Stimulated activated CD8-positive, alpha-beta memory T cell treated with anti-CD3 and anti-CD28 coated beads, Interleukin-4, amount 100 ng/mL, for 1 hour (primary cell): ENCODE measurements at places on chromosomes 1 and 21.

GRCh38 chr21:36534656-36535055 is 54.7 kb upstream of the CLDN14 start:
- DNase-seq: no peak

GRCh38 chr1:200184196-200184595 is 156.7 kb downstream of the NR5A2 start:
- DNase-seq: no peak

GRCh38 chr1:109443476-109443875 is 17.2 kb upstream of the PSMA5 start:
- no peak for DNase-seq

- no peak for DNase-seq
Observed at GRCh38 chr1:202806845-202807450, 1.3 kb downstream of the KDM5B start.

DNA sequence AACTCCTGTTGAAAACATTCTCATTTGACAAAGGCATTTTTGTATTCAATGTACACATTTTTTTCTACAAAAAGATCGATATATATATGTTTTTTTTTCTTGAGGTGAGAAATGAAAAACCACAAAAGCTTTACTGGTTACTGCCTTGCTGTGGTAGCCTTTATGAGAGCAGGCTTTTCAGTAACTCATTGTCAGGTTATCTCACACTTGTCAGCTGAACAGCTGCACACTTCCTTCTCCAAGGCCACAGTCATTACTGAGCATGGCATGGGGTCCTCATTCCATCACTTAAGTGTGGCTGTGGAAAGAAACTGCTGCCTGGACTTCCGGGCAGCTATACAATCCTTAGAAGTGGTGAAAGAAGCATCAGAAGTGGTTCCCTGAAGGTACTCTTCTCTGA is 169.3 kb upstream of the ZP4 start:
- no peak for DNase-seq

GRCh38 chr1:43962324-43962723 is 7.5 kb upstream of the DPH2 start:
- no peak for DNase-seq

GRCh38 chr1:28239004-28239403 is 3.1 kb downstream of the ATP5IF1 start:
- DNase-seq: no peak

- no peak for DNase-seq
Observed at GRCh38 chr1:208542309-208542708, 298.1 kb upstream of the PLXNA2 start.

DNA sequence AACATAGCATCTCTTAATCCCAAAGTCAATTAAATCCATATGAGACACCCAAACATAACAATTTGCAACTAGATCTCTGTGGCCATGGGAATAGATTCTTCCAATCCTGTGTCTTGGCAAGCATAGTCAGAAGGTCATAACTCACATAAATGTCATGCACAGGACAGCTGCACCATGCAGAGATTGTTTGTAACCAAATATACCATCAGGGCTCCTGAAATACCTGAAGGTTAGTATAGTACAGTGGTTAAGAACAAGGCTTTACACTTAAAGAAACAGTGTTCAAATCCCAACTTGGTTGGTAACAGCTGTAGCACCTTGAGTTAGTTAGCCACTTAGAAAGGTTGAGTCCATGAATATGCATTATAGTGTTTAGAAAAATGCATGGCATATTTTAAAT is 82.6 kb upstream of the CCDC190 start:
- no peak for DNase-seq

DNA sequence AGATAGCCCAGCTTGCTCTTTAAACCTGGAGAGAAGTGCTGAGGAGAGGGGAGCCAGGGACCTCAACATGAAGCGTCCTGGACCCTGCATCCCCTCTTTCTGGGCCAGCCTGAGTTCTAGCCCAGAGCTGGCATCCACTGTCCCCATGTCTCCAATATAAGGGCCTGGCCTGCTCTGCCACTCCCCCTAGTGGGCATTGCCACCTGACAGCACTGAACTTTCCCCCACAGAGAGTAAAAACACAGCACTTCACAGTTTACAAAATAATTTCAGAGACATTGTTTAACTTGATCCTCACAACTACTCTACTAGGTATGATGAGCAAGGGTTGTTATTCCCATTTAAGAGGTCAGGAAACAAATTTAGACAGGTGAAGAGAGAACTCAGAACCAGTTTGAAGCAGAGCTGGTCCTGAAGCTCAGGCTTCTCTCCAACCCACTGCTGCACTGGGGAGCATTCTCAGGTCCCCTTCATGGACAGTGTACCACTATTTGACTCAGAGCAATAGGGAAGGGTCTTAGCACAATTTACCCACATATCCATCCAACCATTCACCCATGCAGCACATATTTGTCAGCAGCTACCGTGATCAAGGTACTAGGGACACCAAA is 151.2 kb downstream of the DMRTA2 start:
- no peak for DNase-seq

- no peak for DNase-seq
Observed at GRCh38 chr1:204418174-204419063, 6.8 kb upstream of the PPP1R15B start.

DNA sequence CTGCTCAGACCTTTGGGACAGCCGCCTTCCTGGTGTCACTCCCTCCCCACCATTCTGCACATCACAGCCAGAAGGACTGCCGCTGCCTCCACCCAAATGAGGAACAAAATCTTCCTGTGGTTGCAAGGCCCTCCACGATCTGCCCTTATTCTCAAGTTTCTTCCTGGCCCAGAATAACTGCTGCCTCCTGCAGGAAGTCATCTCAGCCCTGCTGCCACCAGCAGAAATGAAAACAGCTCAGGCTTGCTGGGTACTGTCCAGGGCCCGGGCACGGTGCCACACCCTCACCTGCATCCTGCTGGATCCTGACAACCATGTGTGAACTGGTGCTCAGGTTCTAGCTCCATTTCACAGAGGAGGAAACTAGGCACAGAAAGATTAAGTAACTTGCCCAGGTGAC is 2.8 kb downstream of the CLDN19 start:
- DNase-seq: no peak

DNA sequence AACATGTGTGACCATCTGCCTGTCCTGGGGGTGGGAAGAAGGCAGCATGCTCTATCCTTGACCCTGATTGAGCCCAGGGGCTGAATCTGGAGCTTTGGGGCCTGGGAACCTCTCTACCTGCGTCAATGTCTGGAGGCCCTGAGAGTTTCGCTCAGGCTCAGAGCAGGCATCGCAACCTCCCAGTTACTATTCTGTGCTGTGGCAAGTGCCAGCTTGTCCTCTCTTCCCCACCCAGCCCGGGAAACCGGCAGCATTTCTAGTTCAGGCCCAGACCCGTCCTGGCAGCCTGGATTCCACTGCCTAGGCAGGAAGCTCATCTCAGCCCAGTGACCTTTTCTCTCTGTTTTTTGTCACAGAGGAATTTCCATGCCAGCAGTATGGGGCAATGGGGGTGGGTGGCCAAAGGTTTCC is 10.0 kb upstream of the IRF6 start:
- DNase-seq: no peak

GRCh38 chr1:88455621-88456256 is 228.3 kb upstream of the PKN2 start:
- no peak for DNase-seq

- no peak for DNase-seq
Observed at GRCh38 chr1:26862781-26863684, at the start of gene SFN. Gene SFN, plus strand, starts transcription at chr1:26863149. Its CDS starts 64 bp downstream, at chr1:26863213.

DNA sequence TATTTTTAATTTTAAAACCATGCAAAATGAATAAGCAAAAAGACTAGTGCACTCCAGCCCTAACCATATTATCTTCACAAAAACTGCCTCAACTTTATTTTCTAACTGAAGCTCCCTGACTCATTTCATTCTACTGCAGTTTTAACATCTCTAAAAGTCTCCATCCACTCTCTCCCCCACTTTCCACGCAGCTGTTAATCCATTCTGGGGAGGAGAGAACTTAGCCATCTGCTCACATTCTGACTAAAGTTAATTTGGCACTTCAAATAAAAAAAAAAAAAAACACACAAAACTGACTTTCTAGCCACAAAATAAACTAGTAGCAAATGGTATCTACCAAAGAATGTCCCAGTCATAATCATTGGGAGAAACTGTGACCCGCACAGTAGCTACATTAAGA is 5.4 kb upstream of the MYBPHL start:
- no peak for DNase-seq

- DNase-seq: no peak
Observed at GRCh38 chr1:25103164-25103795, 129.0 kb downstream of the SYF2 start.

DNA sequence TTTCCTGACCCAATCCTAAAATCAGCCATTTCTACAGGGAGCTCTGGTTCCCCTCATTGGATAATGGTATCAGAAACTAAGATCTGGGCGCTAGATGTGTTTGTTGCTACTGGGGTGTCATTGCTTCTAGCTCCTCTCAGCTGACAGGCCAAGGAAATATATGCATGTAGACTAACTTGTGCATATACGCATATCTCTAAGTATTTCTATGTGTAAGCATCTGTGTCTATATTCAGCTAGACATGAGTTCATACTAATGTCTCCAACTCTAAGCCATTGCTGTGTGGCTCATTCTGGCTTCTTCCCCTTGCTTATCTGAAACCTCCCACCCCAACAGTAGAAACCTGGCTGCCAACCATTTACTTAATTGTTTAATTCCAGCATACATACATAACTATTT is 130.3 kb upstream of the MAGI3 start:
- no peak for DNase-seq

GRCh38 chr1:49190138-49190537 is 413.4 kb upstream of the BEND5 start:
- DNase-seq: no peak

DNA sequence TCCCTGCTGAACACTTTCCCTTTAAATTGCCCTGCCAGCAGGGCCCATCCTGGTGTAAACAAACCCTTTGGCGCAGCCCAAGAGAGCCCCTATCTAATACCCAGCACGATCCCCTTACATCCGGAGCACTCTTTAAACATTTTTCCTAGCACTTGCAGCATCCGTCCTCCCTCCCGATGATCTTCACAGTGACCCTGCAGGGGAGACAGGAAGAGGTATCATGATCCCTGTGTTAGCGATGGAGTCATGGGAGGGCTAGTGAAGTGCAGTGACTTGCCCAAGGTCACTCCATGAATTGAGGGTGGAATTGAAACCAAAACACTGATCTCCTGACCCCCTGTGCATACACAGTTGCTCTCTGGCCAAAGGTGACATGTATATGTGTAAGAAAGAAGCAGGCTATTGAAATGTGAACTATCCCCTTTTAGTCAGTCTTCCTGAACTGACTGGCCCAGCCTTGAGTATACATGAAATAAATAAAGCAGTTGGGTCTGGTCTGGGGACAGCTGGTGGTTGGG is 9.8 kb upstream of the KCNQ4 start:
- DNase-seq: no peak

DNA sequence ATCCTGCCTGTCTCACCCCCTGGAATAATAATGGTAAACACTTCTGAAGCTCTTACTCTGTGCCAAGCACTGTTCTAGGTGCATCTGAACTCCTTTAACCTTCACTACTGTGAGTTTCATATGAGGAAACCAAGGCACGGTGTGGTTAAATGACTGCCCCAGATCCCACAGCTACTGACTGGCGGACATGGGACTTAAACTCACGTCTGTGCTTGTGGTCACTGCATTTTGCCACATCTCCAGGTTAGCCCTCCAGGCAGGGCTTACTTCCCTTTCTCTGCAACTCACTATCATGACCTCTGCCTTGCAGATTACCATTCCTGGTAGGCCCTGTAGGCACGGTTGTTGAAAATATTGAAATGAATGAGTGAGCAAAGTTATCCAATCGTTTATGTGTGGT is 83.4 kb downstream of the ADSS2 start:
- DNase-seq: no peak

- DNase-seq: no peak
Observed at GRCh38 chr21:34715985-34716596, 47.3 kb downstream of the CLIC6 start.

GRCh38 chr1:159647616-159648015 is 60.0 kb downstream of the APCS start:
- DNase-seq: no peak

GRCh38 chr1:204459706-204460105 is 34.9 kb downstream of the PIK3C2B start:
- DNase-seq: no peak

DNA sequence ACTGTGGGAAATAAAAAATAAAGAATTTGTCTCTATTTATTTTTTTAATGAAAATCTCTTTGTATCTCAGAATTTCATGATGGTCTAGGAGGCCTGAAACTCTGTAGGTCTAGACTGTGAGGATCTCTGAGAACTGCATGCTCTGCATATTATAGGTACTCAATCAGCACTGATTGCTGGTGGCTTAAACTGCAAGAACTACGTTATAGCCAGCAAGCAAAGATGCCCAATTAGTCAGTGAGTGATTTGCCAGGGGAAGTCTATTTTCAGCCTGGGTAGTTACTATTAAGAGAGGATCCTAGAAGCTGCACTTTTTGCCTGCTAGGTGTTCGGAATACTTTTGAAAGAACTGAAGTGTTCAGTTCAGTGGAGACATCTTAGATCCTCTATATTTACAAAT is 87.4 kb downstream of the GPR52 start:
- DNase-seq: no peak

DNA sequence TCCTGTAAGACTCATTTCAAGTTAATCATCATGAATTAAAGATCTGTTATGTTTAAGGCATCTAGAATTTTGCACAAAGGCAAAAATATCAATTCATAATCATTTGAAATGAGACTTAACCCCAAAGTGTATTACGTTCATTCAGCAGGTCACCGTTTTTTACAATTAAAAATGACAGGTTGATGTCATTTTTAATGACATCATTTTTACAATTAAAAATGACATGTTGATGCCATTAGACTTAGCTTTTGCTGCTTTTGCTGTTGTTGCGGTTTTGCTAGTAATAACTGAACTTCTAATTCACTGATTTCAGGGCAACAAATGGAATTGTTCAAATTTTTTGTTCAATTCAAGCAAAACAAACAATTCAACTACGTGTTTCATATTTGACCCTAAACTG is 17.0 kb downstream of the PRMT6 start:
- DNase-seq: no peak

- DNase-seq: no peak
Observed at GRCh38 chr1:228287541-228288425, 79.9 kb downstream of the OBSCN start.

DNA sequence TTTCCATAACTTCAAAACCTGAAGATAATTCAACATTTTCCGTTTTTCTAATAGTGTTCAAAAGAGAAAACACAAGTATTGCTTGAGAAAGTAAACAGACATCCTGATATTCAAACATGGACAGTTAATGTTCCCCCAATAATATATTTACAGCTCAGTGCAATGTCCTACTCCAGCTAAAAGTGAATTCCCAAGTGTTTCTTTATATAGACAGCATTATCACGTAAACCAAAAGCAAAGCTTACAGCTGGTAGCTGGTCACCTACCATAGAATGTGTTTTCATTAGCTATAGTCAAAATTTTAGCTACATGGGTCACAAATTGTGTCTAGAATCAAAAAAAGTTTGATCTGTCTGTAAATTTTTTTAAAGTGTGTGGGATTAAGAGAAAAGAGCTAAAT is 34.9 kb downstream of the WLS start:
- no peak for DNase-seq
